ENCODE measurements at places on chromosomes 11 and 22.

DNA sequence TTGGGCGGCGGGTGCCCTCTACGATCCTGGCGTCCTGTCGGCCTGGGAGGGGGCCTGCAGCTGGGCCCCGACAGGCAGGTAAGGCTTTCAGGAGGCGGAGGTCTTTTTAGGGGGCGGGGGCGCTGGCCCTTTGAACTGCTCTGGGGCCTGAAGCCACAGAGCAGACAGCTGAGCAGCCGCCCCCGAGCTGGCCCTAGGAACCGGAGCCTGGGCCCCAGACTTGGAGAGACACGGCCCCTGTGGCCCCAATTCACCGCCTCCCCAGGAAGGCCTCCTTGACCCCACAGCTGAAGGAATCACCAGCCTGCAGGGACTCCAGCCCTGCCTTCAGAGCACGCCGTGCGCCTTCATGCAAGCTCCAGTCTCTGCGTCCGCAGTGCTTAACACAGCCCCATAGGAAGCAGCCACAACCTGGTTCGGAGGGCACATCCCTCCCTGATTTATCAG, 618 bp upstream of the CERK start:
- no peak for DNase-seq

DNA sequence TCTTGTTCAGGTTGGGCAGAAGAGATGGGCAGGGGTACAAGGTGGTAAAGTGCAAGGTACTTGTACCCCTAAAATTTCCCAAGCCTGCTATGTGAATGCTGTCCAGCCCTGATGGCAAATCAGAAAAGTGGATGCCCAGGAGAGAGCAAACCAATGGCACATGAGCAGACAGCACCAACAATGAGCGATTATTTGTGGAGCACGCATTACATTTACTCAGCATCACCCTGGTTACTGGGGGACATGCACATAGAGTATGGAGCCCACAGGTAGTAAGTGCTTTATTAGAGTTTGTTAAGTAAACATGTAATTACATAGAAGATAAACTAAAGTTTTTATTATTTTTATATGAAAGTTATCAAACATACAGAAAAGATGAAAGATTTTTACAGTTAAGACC, 165.7 kb downstream of the NTM start:
- no peak for DNase-seq

GRCh38 chr11:13108416-13108815, 99.3 kb downstream of the RASSF10 start:
- DNase-seq, result no peak

- peak; percentile 67 for DNase-seq
These were observed 71.7 kb downstream of the RAB38 start for GRCh38 chr11:88103337-88104206.

GRCh38 chr11:48043991-48044512, 63.7 kb downstream of the PTPRJ start:
- DNase-seq, result no peak

DNA sequence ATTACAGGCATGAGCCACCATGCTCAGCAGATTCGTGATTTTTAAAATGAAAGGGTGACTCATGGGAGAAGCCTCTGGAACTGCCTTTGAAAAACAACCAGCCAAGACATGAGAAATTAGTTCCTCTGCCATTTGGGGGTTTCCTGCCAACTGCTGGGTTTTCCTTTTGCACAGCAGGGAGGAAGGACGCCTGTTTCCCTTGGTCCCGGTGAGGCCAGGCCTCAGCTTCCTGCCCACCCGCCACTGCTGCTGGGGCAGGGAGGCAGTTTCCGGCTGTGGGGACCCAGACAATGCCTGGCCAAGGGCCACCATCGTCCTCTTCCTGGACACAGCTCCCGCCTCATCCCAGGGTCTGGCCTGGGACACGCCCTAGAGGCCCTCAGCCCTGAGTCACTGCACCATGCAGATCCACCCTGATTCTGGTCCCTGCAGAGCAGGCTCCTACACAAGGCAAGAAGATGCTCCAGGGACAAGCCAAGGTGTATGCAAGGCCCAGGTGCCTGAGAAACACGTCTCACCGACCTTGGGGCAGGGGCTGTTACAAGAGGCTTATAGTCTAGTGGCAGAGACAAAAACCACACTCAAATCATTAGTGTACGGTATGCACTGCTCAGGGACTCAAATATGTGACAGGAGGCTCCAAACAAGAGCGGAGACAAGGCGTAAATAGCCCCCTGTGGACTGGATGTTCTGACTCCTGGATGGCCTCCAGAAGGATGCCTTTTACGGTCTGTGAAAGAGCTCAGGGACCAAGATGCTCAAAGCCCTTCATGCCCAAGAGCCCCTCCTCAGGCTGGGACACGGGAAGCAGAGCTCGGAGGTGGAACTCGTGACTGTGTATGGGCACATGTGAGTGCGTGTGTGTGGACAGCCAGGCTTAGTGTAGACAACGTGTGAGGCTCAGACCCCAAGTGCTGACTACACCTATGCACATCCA, 10.0 kb downstream of the PPM1F start:
- no peak for DNase-seq

DNA sequence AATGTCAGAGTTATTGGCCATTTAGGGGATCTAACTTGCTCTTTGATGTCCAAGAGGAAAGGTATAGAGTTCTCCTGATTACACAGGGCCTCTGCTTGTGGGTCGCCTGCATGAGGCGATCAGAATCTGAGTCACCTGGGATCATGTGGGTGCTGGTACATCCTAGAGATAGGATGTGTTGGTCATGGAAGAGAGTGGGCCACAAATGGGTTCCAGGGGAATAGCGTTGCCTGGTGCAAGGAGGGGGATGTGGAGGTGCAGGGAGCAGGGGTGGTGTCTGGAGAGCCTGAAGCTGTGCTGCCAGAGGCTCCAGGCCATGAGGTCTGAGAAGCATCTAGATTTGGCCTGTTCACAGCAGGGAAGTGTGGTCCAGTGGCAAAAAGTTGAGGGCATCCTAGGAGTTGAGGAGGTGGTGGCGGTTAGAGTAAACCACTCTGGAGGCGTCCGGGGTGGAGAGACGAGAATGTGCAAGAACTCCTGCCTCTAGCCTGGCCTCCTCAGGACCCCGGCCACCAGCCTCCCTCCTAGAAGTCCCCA, 92.8 kb downstream of the MED15 start:
- no peak for DNase-seq

DNA sequence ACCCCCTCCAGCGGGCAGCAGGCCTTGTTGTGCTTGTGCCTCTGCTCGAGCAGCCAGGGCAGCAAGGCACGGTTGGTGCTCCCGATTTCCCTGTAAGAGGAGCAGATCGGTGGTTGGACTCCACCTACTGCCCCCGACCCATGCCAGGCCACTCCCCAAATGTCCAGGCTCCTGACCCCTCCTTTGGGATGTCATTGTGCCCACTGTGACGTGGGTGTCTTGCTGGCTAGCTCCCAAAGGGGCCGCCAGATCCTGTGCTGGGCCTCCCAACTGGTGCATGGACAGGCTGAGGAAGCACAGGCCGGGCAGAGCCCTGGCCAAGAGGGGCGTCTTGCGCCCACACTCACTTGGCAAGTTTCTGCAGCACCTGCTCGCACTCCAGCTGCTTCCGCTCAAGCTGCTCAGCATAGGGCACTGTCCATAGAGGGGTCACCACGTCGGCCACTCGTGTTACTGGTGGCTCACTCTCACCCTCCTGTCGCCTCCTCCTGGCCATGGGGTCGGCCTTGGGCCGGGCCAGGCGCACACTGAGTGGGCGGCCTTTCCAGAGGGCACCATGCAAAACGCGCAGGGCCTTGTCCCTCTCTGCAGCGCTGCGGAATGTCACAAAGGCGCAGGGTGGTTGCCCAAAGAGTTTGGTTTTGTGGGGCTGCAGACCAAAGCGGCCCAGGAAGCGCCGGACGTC, at the start of gene RANBP1:
Gene RANBP1, plus strand, starts transcription at position 414 of the 685 bp plus-strand sequence. Its CDS starts 81 bp downstream, at position 495.
- no peak for DNase-seq

GRCh38 chr22:22508274-22509176, at the start of gene ZNF280B:
Gene ZNF280B, minus strand, starts transcription at chr22:22508742. Its CDS starts 19,344 bp downstream, at chr22:22489398.
- DNase-seq, result no peak

DNA sequence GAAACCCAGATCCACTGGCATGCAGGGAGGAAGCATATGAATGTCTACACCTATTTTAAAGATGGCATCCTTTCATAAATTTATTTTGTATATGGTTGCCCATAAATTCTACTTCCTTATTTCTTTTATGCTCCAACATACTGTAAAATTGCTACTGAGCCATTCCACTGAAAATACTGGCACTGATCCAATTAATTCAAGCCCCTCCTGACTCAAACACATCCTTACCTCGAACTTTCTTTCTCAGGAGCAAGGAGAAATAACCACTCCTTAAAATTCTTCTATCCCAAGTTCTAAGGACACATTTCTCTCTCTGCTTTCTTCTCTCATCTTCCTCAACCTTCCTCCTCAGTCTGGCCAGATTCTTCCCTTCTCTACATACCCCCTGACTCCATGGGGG, 5.5 kb upstream of the NXF1 start:
- DNase-seq, result no peak

DNA sequence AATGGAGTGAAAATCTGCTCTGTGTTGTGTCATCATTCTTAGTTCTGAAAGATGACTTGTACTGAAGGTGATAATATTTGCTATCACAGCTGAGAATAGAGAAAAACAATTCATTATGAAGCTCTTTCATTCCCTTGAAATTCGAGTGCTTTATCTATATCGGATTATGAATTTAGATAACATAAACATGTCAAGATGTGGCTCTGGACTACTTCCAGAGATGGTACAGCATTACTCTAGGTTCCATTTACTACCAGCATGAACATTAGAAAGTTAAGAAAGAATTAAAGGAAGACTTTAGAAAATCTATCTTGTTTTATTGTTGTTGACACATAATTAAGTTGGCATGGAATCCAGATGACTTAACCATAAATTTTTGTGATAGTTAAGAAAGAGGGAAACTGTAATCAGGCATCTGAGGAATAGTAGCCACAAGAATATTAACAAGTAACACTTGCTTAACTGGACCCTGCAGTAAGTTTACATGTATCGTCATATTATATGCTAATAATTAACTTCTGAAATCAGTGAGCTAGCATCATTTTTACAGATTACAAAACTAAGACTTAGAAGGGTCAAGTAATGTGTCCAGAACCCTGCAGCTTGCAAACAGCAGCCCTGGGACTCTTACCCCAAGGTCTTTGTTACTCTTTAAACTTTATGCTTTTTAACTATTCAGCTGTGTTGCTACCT, 182.6 kb downstream of the DDX10 start:
- no peak for DNase-seq

DNA sequence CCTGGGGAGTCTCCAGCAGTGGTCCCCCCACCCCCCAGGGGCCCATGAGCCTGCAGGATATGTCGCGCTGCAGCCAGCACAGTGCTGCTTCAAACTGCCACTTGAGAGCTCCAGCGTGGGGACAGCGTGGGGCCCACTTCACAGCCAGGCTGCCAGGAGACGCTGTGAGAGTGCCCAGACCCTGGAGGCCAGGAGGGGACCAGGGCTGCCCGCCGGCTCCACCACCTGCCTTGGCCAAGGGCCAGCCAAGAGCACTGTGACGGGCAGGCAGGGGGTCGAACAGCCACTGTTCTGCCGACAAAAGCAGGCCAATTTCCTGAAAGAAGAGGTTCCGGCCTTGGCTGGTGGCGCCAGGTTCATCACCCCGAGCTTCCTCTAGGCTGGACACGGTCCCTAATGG, 60.2 kb downstream of the FLRT1 start:
- no peak for DNase-seq

GRCh38 chr11:134544095-134544815, 132.2 kb upstream of the B3GAT1 start:
- DNase-seq, result no peak
